Stimulated activated CD4-positive, alpha-beta T cell treated with anti-CD3 and anti-CD28 coated beads, Interleukin-1b, Interleukin-23, amount 100 ng/mL, for 1 hour (primary cell): ENCODE measurements at places on chromosomes 4 and X.

- DNase-seq = no peak
Observed at GRCh38 chr4:40811956-40812355, 62.2 kb downstream of the NSUN7 start.

- no peak for DNase-seq
Observed at GRCh38 chrX:71366674-71367256, 608 bp downstream of the TAF1 start.

DNA sequence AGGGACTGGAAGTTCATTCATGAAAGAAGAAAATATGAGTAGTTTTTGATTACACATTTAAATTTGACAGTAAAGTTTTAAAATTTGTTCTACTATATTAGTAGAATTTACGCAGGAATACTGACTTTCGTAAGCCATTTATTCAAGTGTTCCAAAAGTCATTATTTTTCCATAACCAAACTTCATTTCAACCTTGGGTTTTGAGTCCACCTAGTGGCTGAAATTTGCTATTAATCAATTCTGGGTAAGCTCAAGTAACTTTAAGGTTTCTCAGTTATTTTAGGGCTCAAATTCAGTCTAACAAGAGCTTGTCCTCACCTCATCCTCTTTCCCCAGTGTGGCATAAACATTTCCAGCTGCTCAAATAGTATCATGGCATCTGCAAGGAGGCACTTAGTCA, 175.4 kb downstream of the SH3BGRL start:
- DNase-seq = no peak

DNA sequence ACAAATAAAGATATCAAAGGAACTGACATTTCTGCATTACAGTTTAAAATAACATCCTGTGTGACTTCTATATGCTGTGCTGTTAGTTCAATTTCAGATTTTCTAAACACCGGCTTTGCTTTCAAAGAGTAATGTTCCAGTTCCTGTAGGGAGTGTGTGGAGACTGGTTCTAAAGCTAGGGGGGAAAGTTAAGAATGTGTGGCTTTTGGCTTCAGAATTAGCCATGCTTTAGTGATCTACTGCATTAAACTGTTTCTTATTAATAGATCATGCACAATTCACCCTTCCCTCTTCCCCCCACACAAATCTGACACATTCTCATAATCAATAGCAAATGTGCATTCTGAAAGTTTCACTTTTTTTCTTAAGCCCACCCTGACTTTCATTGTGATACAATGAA, 32.0 kb upstream of the DKK2 start:
- no peak for DNase-seq
